ENCODE measurements at places on chromosomes 4 and X.

GRCh38 chrX:22366906-22367305 is 94.2 kb downstream of the CBLL2 start:
- peak; percentile 56 for DNase-seq

GRCh38 chr4:7539659-7540058 is 104.9 kb upstream of the PSAPL1 start:
- no peak for DNase-seq

- peak; percentile 2 for DNase-seq
Measured at GRCh38 chr4:123856689-123857545, 460.3 kb downstream of the SPRY1 start.

DNA sequence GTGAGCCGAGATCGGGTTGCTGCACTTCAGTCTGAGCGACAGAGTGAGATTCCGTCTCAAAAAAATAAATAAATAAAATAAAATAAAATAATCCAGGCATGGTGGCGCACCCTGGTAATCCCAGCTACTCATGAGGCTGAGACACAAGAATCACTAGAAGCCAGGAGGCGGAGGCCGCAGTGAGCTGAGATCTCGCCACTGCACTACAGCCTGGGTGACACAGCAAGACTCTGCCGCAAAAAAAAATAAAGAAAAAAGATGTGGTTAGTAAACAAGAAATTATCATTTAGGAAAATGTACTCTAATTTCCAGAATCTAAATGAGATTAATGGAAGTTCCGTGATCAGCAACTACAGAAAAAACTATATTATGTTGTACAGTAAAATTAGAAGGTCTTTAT is 14.5 kb upstream of the LRBA start:
- DNase-seq = no peak

DNA sequence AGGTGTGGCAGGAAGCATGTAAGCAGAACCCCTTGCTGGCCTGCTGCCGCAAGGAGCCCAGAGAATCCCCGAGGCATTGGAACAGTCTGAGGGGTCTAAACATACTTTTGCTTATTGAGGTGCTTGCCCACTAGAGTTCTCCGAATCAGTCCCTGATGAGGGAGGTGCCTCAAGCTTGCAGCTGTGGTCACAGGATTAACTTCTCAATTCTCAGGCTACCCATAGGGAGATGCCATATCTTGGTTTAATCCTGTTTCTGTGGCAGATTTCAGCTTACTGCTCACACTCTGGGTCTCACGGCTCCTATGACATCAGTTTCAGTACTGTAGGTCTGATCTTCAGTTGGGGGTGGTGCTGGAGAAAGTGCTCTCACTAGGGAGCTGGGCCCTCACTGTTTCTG is 39.9 kb downstream of the CCNG2 start:
- no peak for DNase-seq

DNA sequence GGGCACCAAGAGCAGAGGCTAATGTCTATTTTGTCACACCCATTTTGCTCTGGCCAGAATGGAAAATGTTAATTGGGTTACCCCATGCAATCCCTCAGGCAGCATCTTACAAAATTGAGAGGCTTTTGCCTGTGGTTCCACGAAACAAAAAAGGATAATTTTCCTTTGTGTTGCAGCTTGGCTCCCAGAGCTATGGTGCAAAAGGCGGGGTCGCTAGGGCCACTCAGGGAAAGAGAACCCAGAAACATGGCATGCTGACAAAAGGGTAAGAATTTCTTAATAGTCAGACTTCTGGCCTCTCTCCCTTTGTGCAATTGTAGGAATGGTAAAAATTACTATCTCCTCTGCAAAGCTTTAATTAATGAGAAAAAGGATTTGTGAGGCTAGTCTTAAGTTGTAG is 119.6 kb upstream of the BANK1 start:
- no peak for DNase-seq

GRCh38 chrX:80335062-80335830 is 85.0 kb upstream of the TENT5D start:
- peak; percentile 12 for DNase-seq

DNA sequence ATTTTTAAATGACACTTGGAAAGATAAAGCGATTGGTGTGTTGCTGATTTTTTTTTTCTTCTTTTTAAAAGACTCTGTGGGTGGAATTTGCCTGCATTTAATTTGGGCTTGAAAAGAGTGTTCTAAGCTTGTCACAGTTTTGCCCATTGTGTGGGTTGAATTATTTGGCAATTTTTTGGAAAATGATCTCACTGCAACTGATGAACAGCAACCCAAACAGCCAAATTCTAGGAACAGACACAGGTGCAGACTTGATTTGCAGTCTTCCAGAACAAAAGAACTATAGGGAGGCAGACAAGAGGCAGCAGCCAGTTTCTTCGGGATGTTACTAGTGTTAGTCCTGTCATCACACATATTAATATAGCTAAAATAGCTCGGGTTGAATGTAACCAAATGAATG is 40.5 kb downstream of the CASP6 start:
- no peak for DNase-seq

DNA sequence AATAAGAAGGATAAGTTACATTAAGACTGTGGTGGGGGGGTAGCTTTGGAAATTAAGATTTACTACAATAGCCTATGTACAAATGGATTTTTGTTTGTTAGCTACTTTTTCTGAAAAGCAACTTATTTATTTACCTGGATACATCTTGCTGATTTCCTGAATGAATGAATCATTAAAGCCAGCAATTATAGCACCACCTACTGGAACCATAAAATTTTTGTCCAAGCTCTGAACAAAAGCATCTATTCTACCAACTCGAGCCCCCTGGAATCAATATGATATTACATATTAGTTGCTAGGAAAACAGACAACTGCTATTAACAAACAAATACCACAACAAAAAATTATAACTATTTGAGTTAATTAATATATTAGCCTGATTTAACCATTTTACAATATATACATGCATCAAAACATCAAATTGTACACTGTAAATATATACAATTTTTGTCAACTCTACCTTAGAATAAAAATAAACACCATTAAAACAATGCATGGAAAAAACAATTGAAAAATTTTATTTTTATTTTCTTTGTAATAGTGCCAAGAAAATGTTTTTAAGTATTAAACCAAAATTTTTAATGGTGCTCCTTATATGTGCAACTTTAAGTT is 15.3 kb downstream of the SEPSECS start:
- DNase-seq = no peak

GRCh38 chr4:41718907-41719306 is 29.6 kb downstream of the PHOX2B start:
- DNase-seq = no peak

DNA sequence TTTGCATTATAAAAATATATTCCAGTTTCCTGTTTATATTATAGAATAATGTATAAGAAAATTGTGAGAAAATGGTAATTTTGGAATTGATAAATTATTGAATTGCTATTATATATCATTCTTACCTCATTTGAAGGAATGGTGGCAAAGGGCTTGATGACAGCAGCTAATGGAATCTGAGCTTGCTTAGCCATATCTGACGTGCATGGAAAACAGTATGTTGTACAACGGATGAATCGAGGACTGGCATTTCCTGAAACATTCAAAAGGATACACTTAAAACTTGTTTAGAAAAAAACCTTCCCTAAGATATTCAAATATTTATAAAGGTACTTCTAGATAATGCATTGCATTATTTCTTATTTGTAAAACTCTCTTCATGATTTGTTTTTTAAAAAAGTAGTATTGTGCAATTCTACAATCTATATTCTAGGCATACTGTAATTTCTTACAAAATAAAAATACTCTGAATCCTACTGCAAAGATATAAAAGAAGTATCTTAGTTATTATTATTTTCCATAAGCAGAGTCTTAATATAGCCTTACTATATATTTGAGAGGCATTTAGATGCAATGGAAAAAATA is 38.3 kb downstream of the SEC24D start:
- no peak for DNase-seq

DNA sequence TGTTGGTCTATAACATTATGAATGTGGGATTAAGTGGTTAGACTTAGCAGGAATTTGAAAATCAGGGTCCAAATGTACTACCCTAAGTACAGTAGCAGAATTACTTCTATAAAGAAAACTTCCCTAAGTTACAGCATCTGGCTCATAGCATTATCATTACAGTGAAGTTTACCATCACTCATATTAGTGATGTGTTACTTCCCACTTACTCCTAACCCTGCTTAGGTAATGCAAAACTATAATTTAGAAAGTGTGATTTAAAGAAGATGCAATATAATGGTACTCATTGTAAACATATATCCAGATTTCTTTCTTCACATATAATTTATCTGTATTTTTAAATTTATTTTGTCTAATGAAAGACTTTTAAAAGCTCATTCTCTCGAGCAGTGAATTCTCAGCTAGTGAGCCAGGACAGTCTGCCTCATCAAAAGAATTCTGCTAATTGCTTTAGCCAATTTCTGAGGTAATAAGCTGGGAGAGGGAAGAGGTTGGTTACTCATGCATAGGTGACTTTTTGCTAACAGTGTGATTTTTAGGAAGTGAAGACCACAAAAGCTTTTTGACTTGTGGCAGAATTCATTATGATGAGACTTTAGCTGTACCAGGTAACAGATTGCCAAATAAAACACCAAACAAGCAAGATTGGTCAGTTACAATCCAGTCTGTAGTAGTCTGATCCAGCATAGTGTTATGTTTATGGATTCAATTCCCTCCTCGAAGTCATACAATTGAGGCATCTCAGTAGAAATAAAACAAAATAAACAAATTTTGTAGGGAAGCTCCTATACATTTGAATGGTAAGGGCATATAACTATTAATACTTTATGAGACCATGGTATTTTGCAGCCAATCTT is 21.0 kb downstream of the PLS3 start:
- no peak for DNase-seq

- DNase-seq = no peak
Measured at GRCh38 chr4:26372525-26373172, 51.8 kb downstream of the RBPJ start.

DNA sequence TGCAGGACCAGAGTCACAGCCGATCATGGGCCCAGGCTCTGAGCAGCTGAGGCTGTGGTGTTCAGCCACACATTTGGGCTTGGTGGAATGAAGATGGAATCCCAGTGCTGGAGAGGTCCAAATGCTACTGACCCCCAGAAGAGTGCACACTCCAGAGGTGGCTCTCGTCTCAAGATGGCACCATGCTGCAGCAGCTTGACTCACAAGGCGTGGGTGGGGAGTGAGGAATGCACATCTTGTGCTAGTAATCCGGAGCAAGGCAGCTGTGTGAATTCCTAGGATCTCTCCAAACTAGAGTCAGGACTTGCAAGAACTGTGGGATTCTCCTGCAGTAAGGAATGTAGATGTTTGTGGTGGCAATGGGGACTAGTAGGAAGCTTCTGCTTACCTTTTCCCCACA is 28.7 kb downstream of the RAB28 start:
- no peak for DNase-seq

- no peak for DNase-seq
Measured at GRCh38 chr4:21451032-21451431, 497.5 kb downstream of the KCNIP4 start.

DNA sequence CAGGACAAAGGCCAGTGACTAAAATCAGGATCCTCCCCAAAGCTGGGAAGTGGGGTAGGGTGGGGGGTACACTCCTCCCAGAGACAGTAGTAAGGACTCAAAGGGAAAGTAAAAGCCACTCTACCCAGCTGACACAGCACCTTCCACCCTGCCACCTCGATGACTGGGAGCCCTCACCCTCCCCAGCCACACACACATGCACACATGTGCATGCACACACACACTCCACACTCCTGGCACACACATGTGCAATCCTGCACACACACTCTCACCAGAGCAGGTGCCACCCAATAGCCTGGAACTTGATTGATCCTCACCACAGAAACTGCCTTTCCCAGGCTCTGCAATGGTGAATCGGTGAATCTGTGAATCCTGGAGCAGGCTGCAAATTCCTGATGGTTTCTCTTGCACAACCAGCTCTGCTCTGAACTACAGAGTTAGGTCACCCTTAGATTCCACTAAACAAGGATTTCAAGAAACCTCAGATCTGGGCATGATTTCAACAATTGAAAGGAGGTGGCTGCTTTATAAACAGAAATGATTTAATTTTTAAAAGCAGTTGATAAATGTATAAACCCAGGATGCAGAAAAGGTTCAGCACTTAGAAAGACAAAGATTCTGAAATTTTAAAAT is 21.5 kb downstream of the AMOT start:
- no peak for DNase-seq

GRCh38 chr4:55013431-55013955 is 111.9 kb downstream of the KDR start:
- DNase-seq = no peak

GRCh38 chr4:176292920-176293319 is 23.9 kb upstream of the ASB5 start:
- no peak for DNase-seq

GRCh38 chr4:2799971-2800690 is 7.2 kb downstream of the SH3BP2 start:
- DNase-seq = no peak

DNA sequence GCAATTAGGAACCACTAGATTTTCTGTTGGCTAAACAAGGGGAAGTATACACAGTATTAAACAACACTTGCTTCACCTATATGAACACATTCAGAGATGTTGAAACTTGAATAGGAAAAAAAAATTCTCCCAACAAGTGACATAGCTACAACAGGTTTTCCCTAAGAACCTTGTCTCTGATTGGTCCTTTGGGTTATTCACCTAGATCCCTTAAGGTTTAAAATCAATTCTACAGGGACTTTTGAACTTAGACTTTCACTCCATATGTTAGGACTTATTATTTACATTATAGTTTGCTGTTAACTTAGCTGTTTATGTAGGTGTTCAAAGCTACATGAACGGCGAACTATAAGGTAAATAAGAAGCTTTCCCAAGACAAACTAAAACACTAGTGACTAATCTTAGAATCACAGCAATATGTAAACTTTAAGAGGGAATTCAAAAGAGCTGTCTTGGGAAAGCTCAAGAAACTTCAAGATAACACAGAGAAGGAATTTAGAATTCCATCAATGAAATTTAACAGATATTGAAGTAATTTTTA is 72.2 kb upstream of the ZXDB start:
- DNase-seq = no peak

- DNase-seq = no peak
Measured at GRCh38 chr4:108078024-108078733, 88.5 kb downstream of the HADH start.

DNA sequence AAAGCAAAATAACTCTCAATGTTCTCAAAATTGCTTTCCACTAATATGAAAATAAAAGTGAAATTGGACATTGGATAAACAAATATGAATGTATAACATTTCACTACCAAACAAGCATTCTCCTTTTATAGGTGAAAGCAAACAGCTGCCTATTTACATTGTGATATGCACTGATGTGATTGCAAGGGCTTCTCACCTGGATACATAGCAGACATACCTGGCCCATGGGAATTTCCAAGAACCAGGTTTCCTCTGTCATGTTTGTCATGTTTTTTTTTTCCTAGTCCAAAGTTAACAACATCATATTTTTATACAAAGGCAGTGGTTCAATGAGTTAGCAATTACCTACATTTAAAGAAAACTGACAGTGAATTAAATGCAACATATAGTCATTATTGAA is 228.5 kb downstream of the ANKRD50 start:
- DNase-seq = no peak

DNA sequence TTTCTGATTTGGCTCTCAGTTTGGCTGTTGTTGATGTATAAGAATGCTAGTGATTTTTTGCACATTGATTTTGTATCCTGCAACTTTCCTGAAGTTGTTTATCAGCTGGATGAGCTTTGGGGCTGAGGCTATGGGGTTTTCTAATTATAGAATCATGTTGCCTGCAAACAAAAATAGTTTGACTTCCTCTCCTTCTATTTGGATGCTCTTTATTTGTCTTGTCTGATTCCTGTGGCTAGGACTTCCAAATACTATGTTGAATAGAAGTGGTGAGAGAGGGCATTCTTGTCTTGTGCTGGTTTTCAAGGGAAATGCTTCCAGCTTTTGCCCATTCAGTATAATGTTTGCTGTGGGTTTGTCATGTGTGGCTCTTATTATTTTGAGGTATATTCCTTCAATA is 734.7 kb upstream of the FAM241A start:
- DNase-seq = no peak

Data from NCI-H1930 (cell line).